NCI-H460 (cell line): ENCODE measurements at places on chromosomes 7 and 10.

DNA sequence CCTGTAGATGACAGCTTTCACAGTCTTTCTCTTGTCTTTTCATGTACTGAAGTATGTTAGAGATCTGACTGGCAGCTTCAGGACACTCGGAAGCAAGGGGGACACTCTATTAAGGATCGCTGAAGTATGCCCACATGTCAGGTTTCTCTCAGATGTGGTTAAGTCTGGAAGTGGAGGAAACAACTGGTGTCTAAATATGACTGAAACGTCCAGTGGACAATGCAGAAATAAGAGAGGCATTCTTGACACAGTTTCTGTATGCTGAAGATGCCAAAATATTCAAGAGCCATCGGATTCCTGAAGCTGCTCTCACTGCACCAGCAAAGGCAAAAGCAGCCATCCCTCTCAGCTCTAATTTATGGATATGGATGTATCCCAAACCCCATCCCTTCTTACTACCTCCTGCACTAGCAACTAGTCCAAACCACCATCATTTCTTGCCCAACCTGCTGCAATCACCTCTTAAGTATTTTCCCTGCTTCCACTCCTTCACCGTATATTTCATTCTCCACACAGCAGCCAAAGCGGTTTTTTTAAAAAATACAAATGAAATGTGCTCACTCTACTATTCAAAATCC, 113.4 kb downstream of the REEP3 start:
- DNase-seq: no peak

DNA sequence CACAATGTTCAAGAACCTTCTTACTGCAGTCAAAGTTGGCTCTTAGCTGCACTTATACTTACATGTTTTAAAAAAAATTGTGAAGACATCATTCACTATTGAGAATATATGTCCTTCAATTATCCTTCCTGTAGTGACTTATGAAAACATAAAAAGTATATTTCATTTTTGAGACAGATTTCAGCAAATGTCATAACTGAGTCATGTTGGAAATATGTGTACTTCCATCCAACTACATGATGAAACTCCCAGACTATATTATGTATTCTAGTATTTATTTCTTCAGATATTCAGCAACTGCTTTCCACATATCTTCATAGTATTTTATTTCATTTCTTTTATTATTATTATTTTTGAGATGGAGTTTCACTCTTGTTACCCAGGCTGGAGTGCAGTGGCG, 160.2 kb downstream of the ARHGAP12 start:
- no peak for DNase-seq

DNA sequence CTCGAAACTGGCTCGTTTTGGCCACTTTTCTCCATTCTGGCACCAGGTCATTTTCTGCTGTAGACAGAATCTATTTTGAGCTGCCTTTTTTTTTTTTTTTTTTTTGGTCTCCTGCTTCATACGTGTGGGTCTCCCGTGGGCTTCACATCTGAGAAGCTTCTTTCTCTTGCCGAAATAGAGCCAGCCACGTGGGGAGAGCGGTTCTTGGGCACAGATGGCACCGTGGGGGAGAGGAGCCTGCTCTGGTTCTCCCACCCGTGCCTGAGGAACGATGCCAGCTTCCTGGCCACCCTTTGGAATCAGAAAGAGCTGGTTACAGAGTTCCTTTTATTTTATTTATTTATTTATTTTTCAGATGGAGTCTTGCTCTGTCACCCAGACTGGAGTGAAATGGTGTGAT, 48.7 kb upstream of the OCM2 start:
- DNase-seq: no peak

DNA sequence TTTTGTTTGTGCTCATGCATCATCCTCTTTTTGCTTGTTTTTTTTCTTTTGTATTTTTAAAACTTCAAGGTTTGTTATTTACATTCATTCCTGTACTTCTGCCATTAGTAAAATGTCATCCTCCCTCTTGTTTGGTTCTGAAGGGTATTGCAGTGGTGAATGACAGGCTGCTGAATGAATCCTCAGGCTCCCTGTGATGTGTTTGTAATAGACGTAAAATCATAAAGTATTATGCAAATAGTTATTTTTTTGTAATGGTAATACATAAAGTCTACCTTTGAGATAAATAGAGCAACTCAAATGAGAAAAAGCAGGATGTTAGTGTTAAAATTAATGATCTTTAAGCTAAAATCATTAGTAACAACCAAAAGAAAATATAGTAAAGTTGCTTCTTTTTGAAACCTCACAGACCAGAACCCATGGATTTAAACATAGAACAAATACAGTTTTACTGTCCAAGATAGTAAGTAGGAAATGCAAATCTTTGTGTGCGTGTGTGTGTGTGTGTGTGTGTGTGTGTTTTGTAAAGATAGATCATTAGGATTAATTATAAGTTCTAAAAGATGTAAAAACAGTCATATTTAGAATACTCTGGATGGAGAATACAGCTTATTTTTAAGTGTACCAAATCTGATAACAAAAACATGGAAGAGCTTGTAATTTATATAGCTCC, 4.5 kb downstream of the GLCCI1 start:
- DNase-seq: no peak

GRCh38 chr7:122588621-122589020, 110.3 kb downstream of the RNF133 start:
- no peak for DNase-seq

- no peak for DNase-seq
Observed at GRCh38 chr10:44334621-44335184, 50.2 kb downstream of the CXCL12 start.
